Body of pancreas (tissue), 4 donors: ENCODE measurements at places on chromosomes 12 and 14. TPM values are rescaled to one million over a fixed set of nuclear protein-coding genes. Genes with fewer than 3 reads are reported as not detected.

DNA sequence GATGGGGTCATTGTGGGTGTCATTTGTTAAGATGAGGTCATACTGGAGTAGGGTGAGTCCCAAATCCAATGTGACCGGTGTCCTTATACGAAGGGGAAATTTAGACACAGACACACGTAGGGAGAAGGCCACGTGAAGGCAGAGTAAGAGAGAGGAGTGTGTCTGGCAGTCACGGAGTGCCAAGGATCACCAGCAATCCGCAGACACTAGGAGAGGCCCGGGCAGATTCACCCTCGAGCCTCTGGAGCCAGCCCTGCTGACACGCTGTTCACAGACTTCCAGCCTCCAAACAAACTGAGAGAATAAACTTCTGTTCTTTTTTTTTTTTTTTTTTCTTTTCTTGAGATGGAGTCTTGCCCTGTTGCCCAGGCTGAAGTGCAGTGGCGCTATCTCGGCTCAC is 24.9 kb downstream of the BRI3BP start:
- no peak for DNase-seq

DNA sequence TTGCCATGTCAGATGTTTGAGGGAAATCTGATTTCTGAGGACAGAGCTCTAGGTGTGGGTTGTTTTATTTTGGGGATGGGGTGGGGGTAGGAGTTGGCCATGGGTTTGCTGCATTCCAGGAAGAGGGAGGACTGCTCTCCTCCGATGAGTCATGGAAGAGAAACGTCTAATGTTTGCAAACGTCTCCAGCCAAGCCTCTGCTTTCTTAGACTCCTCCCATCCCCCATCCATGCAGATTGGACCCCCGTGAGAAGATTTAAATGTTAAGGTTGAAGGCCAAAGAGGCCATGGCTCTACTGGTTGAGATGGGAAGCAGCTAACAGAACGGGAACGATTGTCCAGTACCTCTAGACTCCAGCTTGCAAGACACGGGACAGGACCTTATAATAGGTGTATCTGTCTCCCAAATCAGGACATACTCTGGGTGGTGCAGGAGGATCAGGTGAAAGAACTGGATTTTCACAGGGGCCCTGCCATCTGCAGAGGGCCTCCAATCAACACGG is 11.4 kb upstream of the ATP2A2 start:
- no peak for DNase-seq

DNA sequence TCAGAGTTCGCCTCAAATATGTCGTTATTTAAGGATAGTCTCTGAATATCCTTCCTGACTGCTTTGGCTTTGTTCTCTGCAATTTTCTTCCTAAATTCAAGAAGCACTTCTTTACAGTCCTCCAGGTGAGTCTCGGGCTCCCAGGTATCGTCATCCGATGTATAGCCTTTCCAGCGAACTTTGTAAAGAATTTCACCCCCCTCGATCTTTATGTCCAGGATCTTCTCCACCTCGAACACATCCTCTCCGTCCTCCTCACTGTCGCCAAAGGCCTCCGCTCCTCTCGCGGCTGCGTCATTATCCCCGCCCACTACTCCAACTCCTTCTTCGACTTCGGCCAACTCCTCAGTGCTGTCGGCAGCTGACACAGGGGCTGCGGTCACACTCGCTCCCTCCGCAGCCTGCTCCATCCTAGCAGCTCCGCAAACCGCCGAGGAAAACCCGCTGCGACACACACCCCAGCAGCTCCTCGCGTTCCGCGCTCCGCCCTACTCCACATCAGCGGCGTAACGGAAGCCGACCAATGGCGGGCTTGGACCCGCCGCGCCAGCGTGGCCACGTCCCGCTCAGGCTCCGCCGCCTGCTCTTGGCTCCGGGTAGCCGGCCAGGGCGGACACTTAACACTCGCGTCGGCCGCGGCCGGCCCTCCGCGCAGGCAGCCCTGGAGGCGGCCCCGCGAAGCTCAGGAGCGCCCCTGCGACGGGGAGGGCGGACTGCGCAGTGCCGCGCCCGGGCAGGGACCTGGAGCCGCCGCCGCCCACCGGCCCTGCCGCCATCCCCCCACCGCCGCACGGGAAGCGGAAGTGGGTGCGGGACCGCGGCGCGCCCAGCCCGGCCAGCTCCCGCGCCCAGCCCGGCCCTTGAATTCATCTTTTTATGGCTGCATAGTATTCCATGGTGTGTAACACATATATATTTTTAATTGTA is 4.1 kb downstream of the CD163L1 start:
- peak; percentile 43 for DNase-seq

Gene COQ5
- total RNA-seq = 9.6 TPM

DNA sequence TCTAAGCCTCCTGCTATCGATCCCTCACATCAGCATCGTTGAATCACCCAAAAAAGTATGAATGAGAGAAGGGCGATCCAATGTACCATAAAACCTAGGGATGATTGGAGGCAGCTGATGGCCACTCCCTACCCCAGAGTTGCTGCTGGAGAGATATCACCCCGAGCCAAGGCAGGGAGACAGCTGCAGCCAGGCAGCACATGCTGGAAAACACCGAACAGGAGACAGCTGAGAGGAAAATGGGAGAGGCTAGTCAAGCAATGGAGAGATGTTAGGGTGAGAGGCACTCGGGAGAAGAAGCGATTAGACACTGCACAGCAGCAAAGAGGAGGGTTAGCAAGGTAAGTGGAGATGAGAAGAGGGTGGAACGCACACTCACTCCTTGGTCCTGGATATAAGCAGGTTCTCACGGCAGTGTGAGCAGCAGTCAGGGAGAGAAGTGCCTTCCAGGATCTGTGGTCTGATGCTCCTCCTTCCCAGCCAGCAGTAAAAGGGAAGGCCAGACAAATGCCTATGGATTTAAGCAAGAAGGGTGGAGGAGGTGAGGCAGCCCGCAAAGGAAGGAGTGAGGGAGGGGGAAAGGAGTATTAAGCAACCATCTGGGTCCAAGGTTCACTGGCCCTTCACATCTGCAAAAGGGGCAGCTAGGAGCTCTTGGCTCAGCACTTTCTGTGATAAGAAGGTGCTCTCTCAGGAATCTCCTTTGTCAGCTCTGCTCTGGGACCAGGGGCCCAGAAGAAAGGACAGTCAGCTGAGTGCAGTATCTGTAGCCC is at the start of gene SLC7A7:
Gene SLC7A7 (minus strand): TSS at position 495 of the 773 bp plus-strand sequence. CDS start 2,037 bp downstream, outside the sequence.
- DNase-seq = no peak

Gene ACSM4
- total RNA-seq = not detected

GRCh38 chr14:58535044-58535443 is 102.7 kb upstream of the DACT1 start:
- DNase-seq = no peak

DNA sequence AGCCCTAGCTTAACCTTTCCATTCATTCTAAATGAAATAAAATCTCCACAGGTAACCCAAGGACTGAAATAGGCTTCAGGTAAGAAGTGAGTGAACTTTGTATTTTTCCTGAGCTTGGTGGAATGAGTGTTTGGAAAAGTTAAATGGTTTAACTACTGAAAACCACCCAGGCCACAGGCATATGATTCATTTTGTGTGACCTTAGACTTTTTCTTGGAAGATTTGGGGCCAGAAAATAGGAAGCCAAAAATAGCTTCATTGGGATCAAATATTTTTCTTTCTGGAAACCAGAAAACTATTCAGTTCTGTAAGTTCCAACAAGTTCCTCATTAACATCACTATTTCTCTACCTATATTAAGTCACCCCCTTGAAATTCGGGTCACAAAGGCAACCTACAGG is 212.6 kb downstream of the PCNX1 start:
- no peak for DNase-seq

DNA sequence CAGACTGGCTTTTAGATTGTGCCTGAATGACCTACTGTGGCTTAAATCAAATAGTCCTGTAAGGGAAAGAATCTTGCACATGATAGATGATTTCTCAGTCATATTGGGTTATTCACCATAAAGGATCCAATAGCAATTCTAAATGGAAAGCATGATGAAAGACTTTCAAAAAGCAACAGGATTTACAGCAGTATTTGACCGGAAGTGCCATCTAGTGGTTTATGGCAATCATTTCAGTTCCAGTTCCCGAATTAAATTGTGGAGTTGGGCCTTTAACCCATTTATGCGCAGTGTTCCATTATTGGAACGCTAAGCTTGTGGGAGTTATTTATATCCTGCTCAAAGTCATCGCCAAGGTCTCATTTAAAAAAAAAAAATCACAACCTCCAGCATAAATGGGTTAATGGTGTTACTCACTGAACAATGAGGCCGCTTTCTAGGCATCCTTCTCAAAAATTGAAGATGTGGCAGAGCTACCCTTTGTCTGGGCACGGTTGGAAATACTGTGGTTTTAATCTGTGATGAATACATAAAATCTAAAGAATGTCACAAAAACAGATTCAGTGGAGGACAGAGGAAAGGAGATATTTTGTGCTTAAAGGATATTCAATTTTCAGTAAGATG is 60.8 kb upstream of the REP15 start:
- peak; percentile 13 for DNase-seq

DNA sequence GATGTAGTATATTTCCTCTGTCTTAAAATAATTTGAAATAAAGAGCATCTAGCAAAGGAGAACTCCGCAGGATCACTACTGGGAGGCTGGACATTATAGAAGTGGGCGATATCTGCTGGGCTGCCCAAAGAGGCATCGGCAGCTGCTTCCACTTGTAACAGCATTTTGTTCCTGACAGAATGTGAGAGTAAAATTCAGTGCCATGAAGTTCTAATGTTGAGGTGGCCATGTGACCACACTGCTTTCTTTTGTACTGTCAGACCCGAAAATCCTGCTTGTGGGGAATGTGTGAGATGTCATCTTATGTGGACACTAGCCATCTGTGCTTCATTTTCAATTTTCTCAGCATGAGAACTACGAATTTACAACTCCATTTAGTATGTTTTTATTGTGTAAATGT is 151.9 kb downstream of the ACSS3 start:
- DNase-seq = no peak

DNA sequence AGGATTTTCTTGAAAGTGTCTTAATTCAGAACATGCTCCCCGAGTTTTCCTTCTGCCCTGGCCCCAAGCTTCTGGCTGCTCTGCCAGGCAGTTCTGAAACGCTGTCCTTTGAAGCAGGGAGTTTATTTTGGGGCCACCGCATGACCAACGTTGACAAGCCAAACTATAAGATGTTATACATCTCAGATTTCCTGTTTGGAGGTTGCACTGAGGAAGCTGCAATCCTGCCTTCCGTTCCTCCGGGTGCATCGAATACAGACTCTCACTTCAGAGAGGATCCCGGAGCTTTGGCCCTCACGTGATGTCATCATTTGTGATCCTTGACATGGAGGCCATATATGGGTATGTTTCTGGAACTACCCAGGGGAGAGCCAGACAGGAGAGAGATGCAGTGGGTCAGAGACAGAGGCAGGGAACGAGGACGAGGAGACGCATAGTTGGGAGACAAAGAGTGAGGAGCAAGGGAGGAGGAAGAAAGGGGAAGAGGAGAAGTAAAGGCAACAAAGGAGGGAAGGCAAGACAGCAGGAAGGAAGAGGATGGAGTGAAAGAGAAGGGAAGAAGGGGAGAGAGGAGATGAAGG is at the start of gene ASB2:
Gene ASB2 (minus strand): TSS at position 94 of the 581 bp plus-strand sequence. CDS start 12,031 bp downstream, outside the sequence.
- DNase-seq = no peak

Gene ITPK1
- total RNA-seq = 30.1 TPM

Gene SERPINA4
- 57.6 TPM for total RNA-seq

- no peak for DNase-seq
Measured at GRCh38 chr14:96215452-96216244, 11.0 kb downstream of the BDKRB2 start.

- no peak for DNase-seq
Measured at GRCh38 chr12:103821773-103822172, 19.3 kb downstream of the NT5DC3 start.

GRCh38 chr12:75361408-75361807 is 26.9 kb downstream of the GLIPR1L1 start:
- no peak for DNase-seq

- no peak for DNase-seq
Measured at GRCh38 chr14:72788255-72788654, 105.6 kb downstream of the DPF3 start.

GRCh38 chr12:54196396-54196795 is 7.6 kb upstream of the SMUG1 start:
- no peak for DNase-seq

DNA sequence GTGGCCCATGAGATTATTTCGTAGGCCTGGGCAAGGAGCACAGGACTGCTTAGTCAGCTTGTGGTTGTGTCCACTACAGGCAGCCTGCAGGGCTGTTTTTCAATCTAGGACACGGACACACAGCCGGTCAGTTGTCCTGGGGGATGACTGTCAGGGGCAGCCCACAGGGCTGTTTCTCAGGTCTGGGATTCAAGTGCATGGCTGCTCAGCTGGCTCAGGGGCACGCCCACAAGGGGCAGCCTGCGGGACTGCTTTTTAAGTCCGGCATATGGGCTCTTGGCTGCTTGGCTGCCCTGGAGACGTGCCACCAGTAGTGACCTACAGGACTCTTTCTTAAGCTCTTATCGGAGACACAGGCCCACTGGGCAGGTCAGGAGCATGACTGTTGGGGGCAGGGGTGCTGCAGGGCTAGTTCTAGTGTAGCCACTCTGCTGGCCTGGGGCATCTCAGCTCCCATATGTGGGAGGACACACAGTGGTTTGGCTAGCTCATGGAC is 26.6 kb upstream of the GTF2A1 start:
- DNase-seq = peak; percentile 57

Gene CRIP1
- 2.6 TPM for total RNA-seq

DNA sequence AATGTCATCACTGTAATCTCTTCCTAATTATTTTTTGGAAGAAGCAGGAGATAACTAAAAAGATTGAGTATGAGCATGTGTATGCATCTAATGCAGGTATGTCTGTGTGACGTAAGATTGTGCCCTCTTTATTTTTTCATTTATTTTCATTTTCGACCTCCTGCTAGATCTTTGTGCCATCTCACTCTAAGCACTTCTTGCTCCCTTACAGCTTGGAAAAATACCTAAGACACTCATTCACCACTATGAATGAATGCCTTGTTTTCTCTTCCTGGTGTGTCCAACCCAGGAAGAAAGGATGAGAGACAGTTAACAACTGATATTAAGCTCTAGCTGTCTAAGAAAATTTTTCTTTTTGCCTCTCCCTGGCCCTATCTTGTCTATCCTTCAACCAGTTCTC is 76.8 kb upstream of the CISTR start:
- DNase-seq = no peak

Gene SOAT2
- not detected for total RNA-seq

Gene PLEKHD1
- 2.0 TPM for total RNA-seq

Gene CCDC196
- total RNA-seq = 3.4 TPM

GRCh38 chr14:93544212-93544611 is 113.5 kb downstream of the UNC79 start:
- DNase-seq = no peak

GRCh38 chr12:95857799-95858198 is 953 bp upstream of the SNRPF start:
- DNase-seq = no peak

- no peak for DNase-seq
Measured at GRCh38 chr14:65805113-65805473, 392.6 kb downstream of the FUT8 start.
